SW 1271 (cell line): ENCODE measurements at places on chromosomes 6 and 20.

- no peak for DNase-seq
These were observed 227.5 kb downstream of the ATXN1 start for GRCh38 chr6:16533721-16534136.

- no peak for DNase-seq
These were observed 134.7 kb upstream of the RNF24 start for GRCh38 chr20:4150070-4150441.

GRCh38 chr6:147958683-147959082 lies 384.0 kb upstream of the SASH1 start:
- DNase-seq, result no peak

DNA sequence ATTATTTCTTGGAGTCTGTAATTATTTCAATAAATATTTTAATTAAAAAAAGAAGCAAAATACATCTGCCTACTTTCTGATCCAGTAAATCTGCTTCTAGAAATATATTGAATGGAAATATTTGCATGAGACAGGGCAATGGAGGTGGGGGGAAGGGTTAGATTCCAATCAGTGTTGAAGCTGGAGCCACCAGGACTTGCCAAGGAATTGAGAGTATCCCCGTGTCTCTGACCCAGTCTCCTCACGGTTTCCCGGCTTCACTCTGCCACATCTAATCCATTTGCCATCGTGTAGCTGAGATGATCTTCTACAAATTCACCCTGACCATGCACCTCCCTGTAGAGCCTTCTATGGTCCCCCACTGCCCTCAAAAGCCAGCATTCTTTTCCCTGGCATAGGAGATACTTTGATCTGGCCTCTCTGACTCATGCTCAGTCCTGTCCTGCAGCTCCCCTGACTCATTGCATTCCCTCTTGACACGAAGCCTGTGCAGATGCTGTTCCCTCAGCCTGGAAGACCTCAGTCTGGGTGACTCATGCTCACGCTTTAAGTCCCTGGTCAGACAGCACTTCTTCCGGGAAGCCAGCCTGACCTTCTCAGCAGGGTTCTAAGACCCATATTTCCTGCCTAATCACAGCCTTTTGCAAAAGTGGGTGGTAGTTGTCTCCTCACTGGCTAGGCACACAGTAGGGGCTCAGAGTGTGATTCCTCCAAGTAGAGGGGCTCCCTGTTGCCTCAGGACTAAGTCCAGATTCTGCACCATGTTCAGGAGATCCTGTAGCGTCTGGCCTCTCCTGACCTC lies 23.0 kb upstream of the FKBP1A start:
- peak; percentile 99 for DNase-seq

DNA sequence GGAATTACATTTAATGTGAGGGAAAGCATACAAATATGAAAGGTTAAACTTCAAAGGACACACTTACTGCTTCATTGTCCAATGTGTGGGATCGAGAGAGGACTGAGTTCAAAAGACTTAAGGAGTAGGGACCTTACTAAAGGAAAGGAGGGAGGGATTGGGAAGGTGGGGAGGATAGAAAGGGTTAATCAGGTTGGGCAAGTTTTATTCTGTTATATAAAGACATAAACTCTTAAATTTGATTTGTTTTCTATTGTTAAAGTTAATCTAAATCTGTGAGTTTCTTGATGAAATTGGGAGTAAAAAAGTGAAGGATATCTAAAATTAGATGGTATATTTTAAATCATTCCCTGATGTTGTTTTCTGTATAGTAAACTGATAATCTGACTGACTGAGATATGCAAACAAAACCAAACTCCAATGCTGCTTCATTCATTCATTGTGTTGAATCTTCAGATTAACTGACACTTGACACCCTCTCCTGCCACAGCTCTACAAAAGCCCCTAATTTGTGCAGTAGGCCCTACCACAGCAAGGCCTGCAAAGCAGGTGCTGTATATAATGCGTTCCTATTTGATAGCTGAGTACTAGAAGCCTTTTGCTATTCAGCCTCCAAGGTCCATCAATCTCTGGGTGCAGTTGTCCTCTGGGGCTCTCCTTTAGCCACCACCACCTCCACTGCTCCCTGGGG lies 1.3 kb upstream of the UBE2J1 start:
- DNase-seq, result no peak
